Right renal pelvis (tissue), 4 donors: ENCODE measurements at places on chromosomes 7 and 10. TPM values are rescaled to one million over a fixed set of nuclear protein-coding genes. Genes with fewer than 3 reads are reported as not detected.

Gene INA
- polyA plus RNA-seq, result 0.75 TPM

Gene DHTKD1
- polyA plus RNA-seq, result 27.8 TPM

Gene SPACDR
- polyA plus RNA-seq, result 1.5 TPM

Gene TRRAP
- polyA plus RNA-seq, result 41.8 TPM

Gene SPDYE2B
- polyA plus RNA-seq, result 0.62 TPM

Gene MYH16
- polyA plus RNA-seq, result 0.06 TPM

Gene TLX1
- polyA plus RNA-seq, result 0.13 TPM

DNA sequence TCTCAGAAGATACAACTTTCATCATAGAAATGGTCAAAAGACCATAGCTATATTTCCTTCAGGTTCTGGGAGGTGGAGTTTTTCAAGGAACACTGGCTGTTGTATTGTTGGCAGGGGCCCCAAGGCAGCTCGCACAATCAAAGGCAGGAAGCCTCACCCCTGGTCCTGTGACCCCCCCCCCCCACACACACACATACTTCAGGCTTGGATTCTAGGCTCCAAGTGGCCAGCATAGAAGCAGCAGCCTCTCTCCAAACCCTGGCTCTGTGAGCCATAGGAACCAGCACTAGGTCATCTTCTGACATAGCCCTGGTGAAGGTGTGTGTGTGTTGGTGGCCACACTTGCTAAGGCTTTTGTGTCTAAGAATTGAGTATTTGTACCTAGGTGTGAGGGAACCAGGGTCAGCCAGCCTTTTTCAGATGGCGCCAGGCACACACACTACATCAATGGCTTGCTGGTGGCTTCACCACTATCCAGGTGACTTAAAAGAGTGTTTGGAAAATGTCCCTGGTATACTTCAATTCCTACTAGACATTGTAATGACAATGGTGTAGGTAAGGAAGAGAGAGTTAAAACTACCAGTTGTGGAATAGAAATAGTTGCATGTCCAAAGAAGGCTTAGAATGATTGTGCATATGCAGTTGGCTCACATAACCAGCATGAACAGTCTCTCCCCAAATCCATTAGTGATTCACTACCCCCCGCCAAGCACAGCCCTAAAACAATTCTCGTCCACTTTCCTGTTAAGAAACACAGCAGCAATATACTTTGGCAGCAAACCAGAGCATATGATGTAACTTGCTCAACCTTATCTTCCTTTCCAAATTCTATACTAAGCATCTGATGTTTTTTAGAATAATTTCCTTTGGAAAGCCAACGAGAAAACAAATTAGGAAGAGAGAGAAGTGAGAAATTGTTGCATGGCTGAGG lies 91.3 kb downstream of the AVL9 start:
- DNase-seq, result no peak

DNA sequence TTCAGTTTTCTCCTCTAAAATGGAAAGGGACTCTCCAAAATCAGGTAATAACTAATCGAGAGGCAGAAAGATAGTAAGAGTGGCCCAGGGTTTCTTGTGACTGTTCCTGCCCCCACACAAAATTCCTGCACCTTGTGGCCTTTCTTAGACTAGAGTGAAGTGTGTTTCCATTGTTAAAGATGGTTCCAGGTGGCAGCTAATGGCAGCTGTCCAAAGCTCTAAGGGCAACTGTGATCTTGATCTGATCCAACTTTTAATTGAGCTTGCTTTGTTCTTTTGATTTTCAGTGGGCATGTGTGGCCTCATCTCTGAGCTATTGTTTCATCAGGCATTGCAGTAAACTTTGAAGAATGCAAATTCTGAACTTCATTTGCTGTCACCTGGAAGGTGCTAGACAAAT lies 19.4 kb downstream of the ACSL5 start:
- no peak for DNase-seq

DNA sequence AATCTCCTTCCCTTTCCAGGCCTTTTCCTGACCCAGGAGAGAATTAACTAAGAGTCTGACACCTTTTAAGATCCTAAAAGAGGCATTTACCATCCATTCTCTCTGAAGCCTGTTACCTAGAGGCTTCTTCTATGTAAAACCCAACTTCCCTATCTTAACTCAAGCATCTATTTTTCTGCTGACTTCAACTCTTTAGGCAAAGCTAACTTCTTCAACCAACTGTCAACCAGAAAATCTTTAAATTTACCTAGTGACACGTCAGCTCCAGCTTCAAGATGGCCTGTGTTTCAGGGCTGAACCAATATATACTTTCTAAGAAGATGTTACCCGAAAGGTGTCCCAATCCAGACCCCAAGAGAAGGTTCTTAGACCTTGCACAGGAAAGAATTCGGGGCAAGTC lies 492.3 kb upstream of the AUTS2 start:
- DNase-seq, result no peak

DNA sequence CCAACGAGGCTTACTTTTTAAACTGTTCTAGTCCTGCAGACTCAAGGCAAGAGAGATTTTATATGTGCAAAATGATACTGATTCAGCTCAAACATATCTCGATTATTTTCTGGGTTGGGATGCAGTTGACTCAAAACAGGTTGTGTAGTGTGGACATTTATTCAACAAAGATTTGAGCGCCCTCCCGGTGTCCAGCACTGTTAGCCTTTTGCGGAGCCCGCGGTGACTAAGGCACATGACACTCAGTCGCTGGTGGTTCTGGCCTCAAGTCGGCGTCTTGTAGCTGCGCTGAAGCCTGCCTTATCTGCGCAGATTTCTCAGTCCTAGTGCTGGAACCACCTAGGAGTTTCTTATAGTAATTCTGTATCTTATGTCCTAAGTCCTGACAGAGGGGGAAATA lies 938 bp upstream of the CADPS2 start:
- DNase-seq, result peak; percentile 42

- DNase-seq, result no peak
Measured at GRCh38 chr7:19117870-19118608, 603 bp upstream of the TWIST1 start.

DNA sequence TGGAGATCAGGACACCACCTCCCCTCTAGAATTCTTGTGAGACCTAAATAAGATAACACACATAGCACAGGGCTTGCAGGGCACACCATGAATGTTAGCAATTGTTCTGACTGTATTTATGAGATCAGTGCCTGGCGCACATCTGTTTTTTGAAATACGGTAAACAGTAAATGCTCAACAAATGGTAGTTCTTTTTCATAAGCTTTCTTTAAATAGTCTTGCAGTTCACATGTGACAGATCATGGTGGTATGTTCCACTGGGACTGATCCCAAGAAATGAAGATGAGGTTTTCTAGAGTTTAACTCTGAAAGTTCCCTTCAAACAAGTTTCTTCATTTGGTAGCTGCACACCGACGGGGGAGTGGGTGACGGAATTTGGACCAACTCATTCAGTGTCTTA lies 34.8 kb downstream of the CREB5 start:
- no peak for DNase-seq

GRCh38 chr10:89295597-89295996 lies 6.2 kb upstream of the IFIT2 start:
- no peak for DNase-seq

DNA sequence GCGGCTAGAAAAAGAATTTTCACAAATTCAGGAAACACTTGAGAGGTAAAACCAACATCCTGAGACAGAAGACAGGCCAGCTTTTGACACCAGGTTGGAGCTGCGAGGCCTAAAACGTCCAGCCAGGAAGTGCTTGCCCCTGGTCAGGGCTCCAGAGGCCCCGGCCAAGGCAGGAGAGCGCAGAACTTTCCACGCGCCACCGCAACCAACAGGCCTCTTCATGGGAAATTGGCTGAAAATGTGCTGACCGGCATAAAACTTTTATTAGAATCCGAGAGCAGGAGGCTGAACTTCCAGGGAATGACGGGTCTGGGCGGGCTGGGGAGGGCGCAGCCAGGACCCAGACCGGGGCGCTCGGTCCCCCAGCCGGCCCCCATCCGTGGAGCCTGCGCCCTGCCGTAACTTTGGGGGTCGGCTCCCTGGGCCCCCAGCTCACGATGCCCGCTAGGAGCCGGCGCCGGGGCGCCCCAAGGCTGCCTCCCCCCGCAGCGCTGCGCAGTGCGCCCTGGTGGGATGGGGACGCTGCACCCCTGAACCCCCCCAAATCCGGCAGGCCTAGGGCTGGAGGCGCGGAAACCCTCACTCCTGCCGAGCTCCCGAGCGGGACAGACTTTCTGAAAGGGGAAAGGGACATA lies 414.0 kb upstream of the MKI67 start:
- DNase-seq, result no peak

GRCh38 chr10:42809676-42810075 lies 27.1 kb downstream of the BMS1 start:
- DNase-seq, result no peak

GRCh38 chr7:418636-419280 lies 100.9 kb downstream of the PDGFA start:
- DNase-seq, result no peak

DNA sequence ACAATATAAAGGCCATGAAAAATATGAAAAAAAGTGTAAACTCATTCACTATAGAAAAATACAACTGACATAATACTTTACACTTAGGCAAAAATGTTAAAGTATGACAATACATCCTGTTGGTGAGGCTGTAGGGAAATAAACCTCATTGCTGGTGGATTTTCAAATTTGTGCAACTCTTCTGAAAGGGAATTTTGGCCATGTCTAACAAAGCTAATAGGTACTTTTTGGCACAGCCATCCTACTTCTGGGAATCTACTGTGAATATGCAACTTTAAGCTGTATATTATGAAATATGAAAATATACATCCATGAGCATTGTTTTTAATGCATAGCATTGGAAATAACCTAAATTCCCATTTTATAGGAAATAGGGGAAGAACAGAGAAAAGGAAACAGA lies 13.4 kb upstream of the COA1 start:
- no peak for DNase-seq

- no peak for DNase-seq
Measured at GRCh38 chr10:97882142-97883091, 32.8 kb downstream of the GOLGA7B start.

DNA sequence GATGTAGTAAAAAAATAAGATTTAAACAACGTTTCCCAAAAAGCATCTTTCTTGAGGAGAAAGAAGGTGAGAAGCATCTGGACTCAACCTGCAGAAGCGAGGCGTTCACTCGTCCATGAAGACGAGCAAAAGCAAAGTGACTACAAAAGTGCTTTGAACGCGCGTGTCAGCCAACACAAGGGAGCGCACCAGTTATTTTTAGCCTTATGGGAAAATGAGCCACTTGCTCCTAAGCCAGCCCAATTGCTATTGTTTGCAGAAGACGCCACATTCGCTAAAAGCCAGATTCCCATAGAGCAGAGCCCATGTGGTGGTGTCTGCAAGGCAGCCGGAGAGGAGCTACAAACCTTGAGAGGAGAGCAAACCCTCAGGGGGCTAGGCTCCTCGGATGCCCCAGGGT lies 122.5 kb downstream of the FAM53B start:
- no peak for DNase-seq

- DNase-seq, result no peak
Measured at GRCh38 chr7:126948664-126949063, 304.1 kb downstream of the GRM8 start.

GRCh38 chr7:27723085-27723484 lies 16.9 kb upstream of the TAX1BP1 start:
- no peak for DNase-seq

- DNase-seq, result no peak
Measured at GRCh38 chr10:22324893-22325271, 4.0 kb downstream of the BMI1 start.

DNA sequence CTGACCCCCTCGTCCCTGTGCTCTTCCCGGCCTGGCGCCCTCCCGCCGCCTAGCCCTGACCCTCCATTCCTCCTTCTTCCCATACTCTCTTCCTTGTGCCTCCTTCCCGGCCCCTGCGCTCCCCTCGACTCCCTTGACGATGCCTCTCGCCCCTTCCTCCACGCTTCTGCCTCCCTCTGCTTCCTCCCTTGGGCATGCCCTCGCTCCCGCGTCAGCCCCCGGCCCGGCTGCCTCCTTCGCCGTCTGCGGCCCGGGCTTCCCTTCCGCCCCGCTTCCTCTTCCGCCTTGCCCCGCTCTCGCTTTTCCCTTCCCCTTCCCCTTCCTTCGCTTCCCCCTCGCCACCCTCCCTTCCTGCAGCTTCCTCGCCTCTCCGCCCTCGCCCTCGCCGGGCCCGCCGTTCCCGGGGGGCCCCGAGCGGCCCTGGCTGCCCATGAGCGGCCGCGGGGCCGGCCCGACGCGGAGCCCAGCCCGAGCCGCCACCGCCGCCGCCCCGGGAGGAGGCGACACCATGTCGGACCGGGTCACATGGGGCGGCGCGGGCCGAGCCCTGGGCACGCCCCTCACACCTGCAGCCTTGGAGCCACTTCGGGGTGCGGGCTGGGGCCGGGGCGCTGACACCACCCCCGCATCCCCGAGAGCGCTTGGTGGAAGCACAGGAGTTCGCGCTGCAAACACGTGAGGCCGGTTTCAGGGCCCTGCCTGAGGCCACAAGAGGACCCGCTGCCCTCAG lies at the start of gene FBXW4:
Gene FBXW4, minus strand, starts transcription at position 497 of the 730 bp plus-strand sequence. Its CDS starts 65 bp downstream, at position 432.
- no peak for DNase-seq

DNA sequence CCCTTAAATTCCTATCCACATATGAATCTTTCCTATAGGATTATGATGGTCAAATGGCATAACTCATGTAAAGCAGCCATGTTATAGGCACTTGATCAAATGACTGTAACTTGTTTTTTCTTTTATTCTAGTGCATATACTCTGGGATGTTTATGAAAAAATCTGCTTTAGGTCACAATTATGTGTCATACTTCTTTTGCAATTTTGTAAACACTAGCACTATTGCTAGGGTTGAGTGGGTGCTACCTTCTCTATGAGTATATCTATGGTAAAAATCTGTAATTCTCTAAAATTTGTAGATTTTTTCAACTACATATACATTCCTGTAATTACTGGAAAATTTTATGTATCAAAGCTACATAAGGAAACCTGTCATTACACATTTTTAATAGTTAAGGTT lies 50.0 kb downstream of the HGF start:
- no peak for DNase-seq
